ENCODE measurements at places on chromosomes 12 and 14.

GRCh38 chr14:73887318-73887616 lies 608 bp downstream of the ZNF410 start:
- DNase-seq, result no peak

GRCh38 chr14:22597771-22598098 lies 365 bp upstream of the ABHD4 start:
- no peak for DNase-seq

DNA sequence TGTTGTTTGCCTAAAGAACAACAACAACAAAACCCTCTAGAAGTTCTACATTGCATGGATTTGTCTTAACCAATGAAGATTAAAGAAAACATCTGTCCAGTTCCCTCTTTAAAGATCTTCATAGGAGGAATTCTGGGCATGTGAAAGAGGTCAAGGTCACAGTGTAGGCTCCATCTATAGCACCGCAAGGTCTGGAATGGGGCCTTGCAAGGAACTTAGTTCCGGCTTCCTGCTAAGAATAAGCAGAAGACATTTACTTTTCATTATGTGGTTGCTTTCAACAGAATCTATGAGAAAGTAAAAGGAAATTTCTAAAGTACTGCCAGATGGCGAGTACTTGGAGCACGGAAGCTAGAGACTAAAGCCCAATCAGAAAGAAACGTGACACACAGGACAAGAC lies 57.2 kb upstream of the GNPNAT1 start:
- DNase-seq, result no peak

- no peak for DNase-seq
Measured at GRCh38 chr12:121653999-121654398, 15.5 kb downstream of the MORN3 start.

- no peak for DNase-seq
Measured at GRCh38 chr14:34407951-34408350, 54.1 kb downstream of the SPTSSA start.

GRCh38 chr14:106308839-106309389 lies 782.5 kb downstream of the TMEM121 start:
- DNase-seq, result no peak

All from breast epithelium (tissue), 4 donors.